ENCODE measurements at places on chromosomes 2 and 18. TPM values are rescaled to one million over a fixed set of nuclear protein-coding genes. Genes with fewer than 3 reads are reported as not detected.

Gene LIPG
- polyA plus RNA-seq = 0.85 TPM

Gene VRK2
- 12.5 TPM for polyA plus RNA-seq

Gene KCNK3
- polyA plus RNA-seq = 11.4 TPM

Gene RNF125
- polyA plus RNA-seq = 3.4 TPM

Gene DNAJC5G
- polyA plus RNA-seq = not detected

Gene LAMA1
- polyA plus RNA-seq = 0.54 TPM

Gene PPP4R3B
- polyA plus RNA-seq = 33.2 TPM

Gene REEP1
- polyA plus RNA-seq = 39.5 TPM

Gene LIMS2
- polyA plus RNA-seq = 346 TPM

Gene SERPINB13
- not detected for polyA plus RNA-seq
